Myocyte (in vitro differentiated cells): ENCODE measurements at places on chromosomes 16 and 17.
A peak's percentile ranks its signal among the peaks of the same experiment; 100 is the strongest.

- DNase-seq, result peak; percentile 80
Observed at GRCh38 chr17:16512011-16512410, 20.0 kb upstream of the LRRC75A start.

DNA sequence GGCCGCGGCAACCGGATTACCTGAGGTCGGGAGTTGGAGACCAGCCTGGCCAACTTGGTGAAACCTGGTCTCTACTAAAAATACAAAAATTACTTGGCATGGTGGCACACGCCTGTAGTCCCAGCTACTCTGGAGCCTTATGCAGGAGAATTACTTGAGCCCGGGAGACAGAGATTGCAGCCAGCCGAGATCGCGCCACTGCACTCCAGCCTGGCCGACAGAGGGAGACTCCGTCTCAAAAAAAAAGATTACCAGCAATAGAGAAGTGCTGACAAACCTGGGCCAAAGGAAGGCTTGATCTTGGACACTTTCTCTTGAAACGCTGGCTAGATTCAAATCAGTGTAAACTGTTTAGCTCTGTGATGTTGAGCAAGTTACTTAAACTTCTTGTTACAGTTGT is 4.3 kb downstream of the MT1H start:
- peak; percentile 32 for DNase-seq

DNA sequence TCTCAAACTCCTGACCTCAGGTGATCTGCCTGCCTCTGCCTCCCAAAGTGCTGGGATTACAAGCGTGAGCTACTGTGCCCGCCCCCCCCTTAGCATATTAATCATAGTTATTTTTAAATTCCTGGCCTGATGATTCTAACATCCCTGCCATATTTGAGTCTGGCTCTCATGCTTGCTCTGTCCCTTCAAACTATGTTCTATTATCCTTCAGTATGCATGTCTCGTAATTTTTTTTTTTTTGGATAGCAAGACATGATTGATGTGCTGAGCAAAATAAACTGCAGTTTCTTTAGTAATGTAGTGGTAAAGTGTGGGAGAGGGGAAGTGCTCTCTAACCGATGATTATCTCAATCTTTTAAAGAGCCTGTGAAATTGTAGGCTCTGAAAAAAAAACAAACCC is 34.3 kb upstream of the TMEM92 start:
- peak; percentile 42 for DNase-seq

DNA sequence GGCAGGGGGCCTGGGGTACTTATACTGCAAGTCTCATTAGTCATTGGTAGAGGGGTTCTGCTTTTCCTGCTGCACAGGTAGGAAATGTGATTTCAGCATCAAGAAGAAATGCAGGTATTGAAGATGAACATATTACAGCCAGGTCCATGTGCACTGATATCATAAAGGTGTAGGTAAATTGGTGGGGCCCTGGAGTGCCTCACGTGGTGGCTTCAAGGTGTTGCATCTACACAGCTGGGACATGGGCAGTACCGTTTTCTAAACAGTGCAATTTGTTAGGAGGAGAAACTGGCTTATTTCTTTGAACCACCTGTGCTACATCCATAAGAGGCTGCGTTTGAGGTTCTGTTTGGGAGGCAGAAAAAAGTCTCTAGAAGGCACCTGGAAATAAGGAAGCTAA is 618.1 kb upstream of the RBFOX1 start:
- no peak for DNase-seq

DNA sequence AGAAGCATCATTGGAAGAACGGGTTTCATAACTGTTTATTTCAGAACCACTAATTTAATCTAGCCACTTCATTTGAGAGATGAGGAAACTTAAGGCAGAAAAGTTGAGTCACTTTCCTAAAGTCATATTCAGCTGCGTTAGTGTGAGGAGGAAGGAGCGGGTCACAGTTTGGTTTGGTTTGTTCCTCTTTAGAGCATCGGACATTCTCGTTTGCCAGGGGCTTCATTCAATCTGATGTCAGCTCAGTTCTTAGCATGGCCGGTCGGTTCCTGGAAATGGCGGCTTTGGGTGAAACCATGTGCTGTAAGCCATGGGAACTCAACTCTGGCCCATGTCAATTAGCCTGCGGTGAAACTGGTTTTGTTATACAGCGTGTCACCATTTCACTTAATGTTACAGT is 186.5 kb downstream of the LGALS9B start:
- no peak for DNase-seq

GRCh38 chr16:49095539-49095938 is 186.1 kb downstream of the CBLN1 start:
- DNase-seq, result no peak

- no peak for DNase-seq
Observed at GRCh38 chr17:57555636-57556175, 189.4 kb downstream of the CCDC182 start.

GRCh38 chr17:51015145-51015558 is 105.5 kb downstream of the SPAG9 start:
- peak; percentile 38 for DNase-seq

- DNase-seq, result no peak
Observed at GRCh38 chr16:89656435-89657121, 930 bp downstream of the CHMP1A start.

GRCh38 chr16:6193718-6194117 is 1096.1 kb upstream of the EEF2KMT start:
- peak; percentile 3 for DNase-seq

GRCh38 chr17:62572888-62573401 is 54.5 kb upstream of the MRC2 start:
- DNase-seq, result no peak

GRCh38 chr16:54233615-54234014 is 53.0 kb downstream of the IRX3 start:
- no peak for DNase-seq

DNA sequence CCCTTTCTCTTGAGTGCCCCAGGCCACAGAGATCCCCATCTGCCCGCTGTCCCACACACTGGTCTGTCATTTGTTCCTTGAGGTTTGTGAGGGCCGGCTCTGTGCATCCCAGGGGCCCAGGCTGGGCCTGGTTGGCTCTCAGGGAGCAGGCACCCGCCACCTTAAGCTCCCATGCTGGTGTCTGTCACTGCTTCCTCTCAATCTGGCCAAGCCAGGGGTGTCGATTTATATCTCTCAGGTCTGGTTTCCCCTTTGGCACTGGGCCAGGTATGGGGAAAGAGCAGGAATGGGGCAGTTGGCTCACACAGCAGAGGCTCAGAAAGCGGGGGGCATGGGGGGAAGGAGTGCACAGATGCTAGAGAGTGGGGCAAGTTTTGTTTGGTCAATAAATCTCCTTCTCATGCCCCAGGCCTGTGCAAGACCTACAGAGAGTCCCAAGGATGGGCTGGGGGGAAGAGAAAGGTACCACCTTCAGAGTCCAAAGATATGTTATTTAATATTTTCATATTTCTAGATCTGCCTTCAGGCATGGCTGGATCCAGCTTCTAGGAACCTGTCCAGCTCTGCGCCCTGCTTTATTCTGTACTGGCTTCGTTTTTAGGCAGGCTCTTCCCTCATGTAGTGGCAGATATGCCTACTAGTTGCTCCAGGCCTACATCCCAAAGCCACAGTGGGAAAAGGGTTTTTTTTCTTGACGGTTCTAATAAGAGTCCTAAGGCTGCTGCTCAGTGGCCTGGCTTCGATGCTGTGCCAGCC is 34.3 kb downstream of the IL4R start:
- DNase-seq, result no peak

DNA sequence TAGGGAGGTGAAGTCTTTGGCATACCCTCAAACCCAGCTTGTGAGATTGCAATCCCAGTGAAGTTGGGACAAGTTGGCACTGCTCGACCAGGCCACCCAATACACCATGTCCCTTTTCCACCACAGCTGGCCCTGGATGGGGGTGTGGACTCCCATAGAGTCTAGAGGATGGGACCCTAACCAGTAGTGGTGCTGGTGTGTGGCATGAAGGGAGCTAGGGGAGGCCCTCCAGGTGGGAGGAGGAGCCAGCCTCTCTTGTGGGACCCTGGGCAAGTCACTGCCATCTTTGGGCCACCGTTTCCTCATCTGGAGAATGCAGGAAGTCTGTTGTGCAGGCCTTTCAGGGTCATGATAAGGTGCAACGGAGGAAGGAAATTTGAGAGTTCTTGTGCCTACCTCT is 1854.9 kb downstream of the TP53TG3F start:
- no peak for DNase-seq

DNA sequence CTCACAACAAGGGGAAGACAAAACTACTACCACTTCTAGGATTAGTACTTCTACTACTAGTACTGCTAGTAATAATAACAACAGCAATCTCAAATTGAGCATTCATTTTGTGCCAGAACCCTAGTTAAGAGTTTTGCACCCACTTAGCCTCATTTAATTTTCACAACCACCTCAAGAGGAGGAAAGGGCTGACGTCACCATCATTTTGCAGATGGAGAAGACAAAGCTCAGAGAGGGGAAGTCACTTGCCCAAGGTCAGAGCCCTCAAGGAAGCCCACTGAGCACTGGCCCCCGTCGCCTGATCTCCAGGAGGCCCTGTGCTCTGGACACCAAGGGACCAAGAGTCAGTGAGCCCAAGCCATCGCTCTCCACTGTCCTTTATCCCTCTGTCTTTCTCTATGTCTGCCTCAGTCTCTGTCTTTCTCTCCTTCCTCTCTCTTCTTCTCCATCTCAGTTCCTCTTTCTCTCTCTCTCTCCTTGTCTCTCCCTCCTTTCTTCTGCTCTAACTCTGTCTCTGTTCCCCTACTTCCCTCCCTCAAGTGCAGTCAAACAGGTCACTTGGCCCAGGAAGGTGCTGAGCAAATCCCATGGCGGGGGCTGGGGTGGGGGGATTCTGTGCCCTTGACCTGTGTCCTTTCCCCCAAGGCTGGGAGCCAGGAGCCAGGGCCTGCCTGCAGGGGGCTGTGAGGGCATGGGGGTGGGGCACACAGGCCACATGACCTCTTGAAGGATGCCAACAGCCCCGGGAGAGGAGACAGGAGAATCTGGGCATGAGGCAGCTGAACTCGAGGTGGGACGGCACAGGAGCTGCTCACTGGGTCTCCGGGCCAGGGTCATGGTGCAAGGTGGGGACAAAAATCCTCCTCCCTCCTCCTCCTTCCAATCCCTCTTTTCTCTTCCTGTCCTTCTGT is 11.2 kb upstream of the NGFR start:
- no peak for DNase-seq

- no peak for DNase-seq
Observed at GRCh38 chr17:74972107-74972972, at the start of gene HID1. HID1 (minus strand) TSS chr17:74972759; CDS start chr17:74972656, 103 bp downstream.

DNA sequence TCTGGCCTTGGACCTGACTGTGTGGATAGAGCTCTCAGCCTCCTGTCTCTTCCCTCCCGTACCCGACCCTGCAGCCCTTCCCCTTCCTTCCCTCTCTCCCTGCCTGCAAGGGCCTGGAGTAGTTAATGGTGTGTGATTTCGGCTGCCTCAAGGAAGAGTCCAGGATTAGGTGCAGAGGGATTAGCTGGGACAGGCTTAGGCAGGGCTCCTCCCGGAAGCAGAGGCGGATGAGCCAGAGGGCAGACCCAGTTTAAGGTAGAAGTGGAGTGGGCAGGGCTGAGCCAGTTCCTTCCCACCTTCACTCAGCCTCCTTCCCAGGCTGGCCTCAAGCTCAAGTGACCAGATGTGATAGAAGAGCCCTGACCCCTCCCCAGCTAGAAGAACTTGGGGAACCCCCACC is 16.8 kb downstream of the GUCY2D start:
- DNase-seq, result no peak

GRCh38 chr17:29572691-29573557 is 4.4 kb downstream of the TP53I13 start:
- no peak for DNase-seq

DNA sequence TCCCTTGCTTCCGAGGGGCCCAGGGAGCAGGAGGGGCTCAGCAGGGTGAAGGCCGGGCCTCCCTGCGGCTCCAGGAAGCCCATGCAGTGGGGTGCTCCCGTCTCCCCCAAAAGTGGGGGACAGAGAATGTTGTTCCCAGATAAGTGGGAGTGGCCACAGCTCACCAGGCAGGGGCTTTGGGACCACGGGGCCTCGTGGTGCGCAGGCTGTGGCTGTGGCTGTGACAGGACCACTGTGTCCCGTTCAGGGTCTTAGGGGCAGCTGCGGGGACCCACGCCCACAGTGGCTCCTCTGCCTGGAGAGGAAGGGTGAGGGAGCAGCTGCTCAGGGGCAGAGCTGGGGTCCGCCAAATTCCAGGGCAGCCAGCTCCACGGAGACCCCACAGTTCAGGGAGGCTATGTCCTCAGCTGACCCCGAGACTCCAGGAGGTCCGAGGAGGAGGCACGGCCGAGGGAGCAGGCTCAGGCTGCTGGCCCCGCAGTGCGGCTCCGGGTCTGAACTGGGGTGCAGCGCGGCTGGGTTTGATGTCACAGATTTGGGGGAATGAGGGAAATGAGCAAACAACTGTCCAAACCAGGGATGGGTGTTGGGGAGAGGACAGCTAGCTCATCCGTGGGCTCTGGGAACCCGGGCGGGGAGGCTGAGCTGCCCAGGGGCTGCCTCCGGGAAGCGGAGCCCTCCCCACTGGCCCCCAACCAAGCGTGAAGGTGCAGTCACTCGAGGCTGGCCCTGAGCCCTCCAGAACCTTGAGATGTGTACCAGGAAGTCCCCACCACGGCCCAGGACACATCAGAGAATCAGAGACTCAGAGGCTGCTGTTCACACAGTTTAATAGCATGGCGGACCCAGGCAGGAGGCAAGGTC is 23.4 kb downstream of the TPSD1 start:
- no peak for DNase-seq

- DNase-seq, result no peak
Observed at GRCh38 chr17:9905902-9906301, 831 bp upstream of the RCVRN start.

- no peak for DNase-seq
Observed at GRCh38 chr17:79735096-79735495, 4.4 kb downstream of the ENPP7 start.

DNA sequence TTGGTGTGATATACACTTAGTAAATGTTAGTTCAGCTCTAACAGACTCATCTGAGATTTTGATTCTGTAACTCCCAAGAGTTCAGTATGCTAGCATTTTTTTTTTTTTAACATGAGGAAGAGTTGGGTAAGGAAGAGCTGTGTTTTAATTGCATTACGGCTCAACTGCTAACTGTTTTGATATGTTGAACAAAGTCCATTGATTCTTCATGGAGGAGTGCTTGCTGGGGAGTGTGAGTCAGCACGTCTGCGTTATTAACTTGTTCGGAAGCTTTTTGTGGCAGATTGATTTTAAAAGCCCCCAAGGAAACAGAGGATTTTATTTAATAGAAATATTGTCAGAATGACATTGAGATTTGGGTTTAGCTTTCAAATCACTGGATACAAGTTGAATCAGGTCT is 45.8 kb downstream of the PITPNC1 start:
- DNase-seq, result no peak

- no peak for DNase-seq
Observed at GRCh38 chr17:75384751-75385150, 20.7 kb downstream of the GRB2 start.

GRCh38 chr16:86777381-86777946 is 199.1 kb downstream of the FOXL1 start:
- DNase-seq, result no peak
